Right kidney (tissue), 9 donors: ENCODE measurements at places on chromosomes 5 and 9.

DNA sequence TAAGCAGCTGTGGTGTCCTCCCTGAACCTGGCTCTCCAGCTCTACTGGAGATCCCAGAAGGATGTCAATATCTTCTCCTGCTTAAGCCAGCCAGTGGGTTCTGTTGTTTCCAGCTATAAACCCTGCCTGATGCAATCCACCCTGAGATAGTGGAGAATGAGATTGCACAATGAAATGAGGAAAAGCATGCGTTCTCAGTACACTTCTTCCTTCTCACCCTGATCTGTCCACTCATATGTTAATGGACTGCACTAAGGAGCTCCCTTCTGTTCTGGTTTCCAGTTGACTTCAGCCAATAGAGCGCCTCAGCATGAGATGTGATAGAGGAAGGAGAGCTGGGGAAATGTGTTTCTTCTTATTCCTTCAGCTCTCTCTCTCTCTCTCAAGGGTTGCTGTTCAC is 40.0 kb upstream of the CDH6 start:
- DNase-seq = no peak

- DNase-seq = no peak
These were observed 202.2 kb downstream of the GABBR2 start for GRCh38 chr9:98506422-98507054.

DNA sequence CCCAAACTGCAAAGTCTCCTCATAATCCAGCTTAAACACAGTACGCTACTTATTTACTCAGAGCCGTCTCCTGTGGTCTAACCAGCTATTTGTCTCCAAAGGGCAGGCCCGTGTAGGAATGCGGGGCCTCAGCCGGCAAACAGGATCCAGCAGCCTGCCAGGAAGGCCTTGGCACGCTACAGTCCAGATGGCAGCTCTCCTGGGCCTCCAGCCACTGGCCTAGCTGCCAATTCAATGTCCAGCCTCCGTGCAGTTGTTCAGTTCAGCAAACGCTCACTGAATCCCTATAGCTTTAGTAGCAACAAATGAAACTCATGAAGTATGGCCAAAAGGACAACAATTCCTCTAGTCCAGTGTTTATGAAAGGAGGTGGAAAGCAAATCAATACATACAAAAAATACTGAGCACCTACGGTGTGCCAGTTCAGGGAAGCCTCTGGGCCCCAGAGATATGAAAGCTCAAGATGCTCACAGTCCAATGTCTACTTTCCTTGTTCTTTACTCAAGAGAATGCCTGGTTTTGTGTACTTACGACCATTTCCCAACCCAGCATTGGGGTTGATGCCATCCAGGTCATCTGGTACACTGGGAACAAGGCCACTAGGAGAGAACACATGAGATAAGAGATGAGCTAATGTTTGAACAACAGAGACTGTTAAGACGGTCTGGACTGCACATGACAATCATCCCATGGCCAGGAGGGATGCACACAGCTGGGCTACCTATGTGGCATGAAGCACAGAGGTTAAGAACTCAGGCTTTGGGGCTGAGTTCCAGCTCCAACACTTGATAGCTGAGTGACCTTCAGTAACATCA is 8.3 kb downstream of the CDK5RAP2 start:
- no peak for DNase-seq

DNA sequence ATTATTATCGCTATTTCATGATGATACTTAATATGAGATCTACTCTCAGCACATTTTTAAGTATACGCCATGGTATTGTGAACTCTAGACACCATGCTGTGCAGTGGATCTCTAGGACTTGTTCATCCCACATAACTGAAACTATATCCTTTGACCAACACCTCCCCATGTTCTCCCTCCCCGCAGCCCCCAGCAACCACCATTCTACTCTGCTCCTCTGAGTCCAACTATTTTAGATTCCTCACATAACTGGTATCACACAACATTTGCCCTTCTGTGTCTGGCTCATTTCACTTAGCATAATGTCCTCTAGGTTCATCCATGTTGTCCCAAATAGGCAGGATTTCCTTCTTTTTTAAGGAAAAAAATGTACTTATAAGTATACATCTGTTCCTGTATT is 6.6 kb upstream of the TBC1D2 start:
- DNase-seq = no peak

- DNase-seq = no peak
These were observed 133.4 kb downstream of the SLC12A2 start for GRCh38 chr5:128216860-128217531.

DNA sequence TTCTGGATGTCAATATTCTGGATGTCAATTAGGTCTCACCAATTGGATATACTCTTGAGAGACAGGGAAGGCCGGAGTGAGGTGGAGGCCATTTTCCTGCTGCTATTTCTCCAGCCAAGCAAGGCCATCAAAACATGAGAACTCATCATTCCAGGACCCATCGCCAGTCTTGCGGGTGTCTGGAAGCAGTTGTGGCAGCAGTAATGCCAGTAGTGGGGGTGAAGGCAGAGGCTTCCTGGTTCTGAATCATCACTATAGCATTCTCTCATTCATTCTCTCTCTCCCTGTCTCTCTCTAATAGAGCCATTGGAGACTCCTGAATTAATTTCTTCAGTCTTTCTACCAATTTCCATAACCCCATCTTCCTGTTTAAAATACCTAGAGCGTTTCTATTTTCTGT is 71.8 kb downstream of the EGFLAM start:
- no peak for DNase-seq

GRCh38 chr5:116554764-116555163 is 19.9 kb downstream of the SEMA6A start:
- DNase-seq = no peak
